ENCODE measurements at places on chromosomes 3 and 15.

DNA sequence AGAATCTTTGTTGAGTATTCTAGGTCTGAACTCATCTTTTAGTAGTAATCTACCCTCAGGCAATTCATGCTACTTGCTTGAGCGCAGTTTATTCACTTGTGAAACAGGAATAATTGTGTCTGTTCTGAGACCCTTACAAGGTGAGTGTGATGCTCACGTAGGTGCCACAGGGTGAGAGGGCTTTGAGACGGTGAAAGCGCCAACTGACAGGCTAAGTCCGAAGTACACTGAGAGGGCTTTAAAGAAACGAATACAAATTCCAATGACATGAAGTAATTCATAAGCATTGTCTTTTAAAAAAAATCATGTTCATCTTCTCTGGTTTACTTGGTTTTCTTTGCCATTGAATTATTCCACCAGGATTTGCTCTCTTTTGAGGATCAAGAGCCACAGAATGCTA is 393.7 kb upstream of the RGMA start:
- no peak for DNase-seq

GRCh38 chr3:54964081-54964480 is 36.2 kb upstream of the LRTM1 start:
- no peak for DNase-seq

DNA sequence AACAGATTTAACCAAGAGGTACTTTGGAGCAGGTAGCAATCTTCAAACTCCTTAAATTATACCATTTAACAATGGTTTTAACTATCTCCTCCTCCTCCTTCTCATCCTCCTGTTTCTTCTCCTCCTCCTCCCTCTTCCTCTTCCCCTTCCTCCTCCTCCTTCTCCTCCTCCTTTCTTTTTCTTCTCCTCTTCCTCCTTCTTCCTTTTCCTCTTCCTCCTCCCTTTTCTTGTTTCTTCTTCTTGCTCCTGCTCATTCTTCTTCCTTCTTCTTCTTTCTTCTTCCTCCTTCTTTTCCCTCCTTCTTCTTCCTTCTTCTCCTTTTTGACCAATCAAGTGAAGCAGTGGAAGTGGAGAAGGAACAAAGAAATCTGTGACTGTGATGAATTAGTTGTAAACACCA is 14.1 kb downstream of the PATL2 start:
- no peak for DNase-seq

GRCh38 chr3:60557122-60557521 is 694.1 kb downstream of the FHIT start:
- DNase-seq: no peak

DNA sequence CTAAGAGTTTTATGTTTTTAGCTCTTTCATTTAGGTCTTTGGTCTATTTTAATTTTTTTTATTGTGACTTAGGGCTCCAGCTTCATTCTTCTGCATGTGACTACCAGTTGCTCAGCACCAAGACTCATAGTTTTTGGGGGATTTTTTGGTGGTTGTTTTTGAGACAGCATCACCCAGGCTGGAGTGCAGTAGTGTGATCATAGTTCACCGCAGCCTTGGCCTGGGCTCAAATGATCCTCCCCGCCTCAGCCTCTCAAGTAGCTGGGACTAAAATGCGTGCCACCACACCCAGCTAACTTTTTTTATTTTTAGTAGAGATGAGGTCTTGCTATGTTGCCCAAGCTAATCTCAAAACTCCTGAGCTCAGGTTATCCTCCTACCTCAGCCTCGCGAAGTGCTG is 19.4 kb downstream of the CDV3 start:
- no peak for DNase-seq

All from nephron progenitor cell (in vitro differentiated cells).